ENCODE measurements at places on chromosomes 7 and 10.

GRCh38 chr10:3195726-3196125 is 23.1 kb upstream of the PITRM1 start:
- DNase-seq: no peak

DNA sequence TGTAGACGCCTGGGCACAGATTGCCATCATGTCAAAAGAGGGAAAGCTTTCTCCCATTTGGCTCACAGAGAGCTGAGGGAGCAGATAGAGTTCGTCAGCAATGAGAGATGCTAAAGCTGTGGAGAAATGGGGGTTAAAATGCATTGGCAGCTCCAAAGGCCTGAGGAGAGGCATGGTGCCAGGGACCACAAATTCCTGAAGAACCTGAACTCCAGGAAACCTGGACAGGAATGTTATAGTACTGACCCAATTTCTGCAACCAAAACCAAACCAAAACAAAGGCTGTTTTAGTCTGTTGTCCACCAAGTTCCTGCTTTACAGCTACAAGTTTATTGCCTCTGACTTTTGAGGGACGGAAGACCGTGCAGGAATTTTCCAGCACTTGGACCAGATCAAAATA is 575.7 kb downstream of the REEP3 start:
- DNase-seq: no peak

GRCh38 chr10:115948465-115948864 is 324.5 kb downstream of the GFRA1 start:
- DNase-seq: no peak

- DNase-seq: no peak
These were observed 56.8 kb upstream of the LRRC17 start for GRCh38 chr7:102856036-102856435.

GRCh38 chr10:38146579-38147333 is 52.6 kb downstream of the ZNF37A start:
- DNase-seq: no peak

GRCh38 chr7:2433713-2434550 is 30.5 kb downstream of the CHST12 start:
- DNase-seq: no peak

DNA sequence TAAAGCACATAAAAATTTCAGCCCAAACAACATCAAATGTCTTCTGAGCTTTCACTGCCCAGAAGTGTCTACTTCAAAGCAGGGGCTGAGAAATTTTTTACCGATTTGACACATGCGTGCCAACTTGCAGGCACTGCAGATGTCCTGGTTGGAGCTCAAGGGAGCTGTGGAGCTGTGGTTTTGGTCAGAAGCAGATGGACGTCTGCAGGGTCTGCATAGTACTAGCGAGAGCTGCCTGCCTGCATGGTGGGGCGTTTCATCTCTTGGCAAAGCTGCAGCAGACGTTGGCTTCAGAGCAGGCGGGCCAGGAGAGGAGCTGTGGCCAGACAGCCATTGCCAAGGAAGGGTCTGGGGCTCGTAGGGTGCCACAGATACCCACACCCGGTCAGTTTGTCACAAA is 296.7 kb downstream of the GLRX3 start:
- no peak for DNase-seq

DNA sequence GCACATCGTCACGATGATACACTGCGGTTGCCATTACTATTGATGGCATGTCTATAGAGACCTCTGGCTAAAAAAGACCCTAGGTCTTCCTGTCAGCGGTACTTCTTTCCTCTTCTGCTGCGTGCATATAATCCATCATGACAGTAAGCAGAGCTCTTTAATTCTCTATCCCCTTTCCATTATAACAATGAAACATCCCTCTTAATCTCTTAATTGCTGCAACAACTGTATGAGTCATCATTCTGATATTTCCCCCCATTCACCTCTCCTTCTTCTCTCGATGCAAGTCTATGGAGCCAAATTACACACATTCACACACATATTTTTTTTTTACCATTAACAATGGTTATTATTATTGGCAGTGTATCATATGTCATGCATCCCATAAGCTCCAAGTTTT is 45.2 kb upstream of the AKR1E2 start:
- DNase-seq: no peak

GRCh38 chr10:31765541-31765940 is 163.1 kb downstream of the ARHGAP12 start:
- no peak for DNase-seq

GRCh38 chr7:64574540-64575099 is 11.7 kb upstream of the ZNF680 start:
- DNase-seq: no peak

DNA sequence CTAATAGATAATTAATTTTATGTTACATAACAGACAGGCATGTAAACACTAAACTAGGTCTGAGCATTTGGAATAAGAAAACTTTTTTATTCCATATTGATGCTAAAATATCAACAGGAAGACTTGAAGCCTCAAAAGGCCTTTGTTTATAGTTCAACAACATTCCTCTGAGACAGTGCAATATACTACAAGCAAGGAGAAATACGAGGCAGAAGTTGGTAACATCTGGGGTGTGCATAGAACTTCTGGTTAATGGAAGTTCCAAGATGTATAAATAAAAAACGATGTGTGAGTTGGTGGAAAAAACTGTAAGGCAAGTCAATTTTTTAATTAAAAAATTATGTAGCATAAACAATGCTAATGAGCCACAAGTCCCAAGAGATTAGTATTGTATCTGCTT is 139.6 kb downstream of the SKAP2 start:
- no peak for DNase-seq

GRCh38 chr7:7816084-7816483 is 97.7 kb upstream of the RPA3 start:
- no peak for DNase-seq

- DNase-seq: no peak
These were observed 91.4 kb downstream of the IPMK start for GRCh38 chr10:58175990-58176900.

GRCh38 chr10:67837541-67838314 is at the start of gene DNAJC12:
Gene DNAJC12, minus strand, starts transcription at chr10:67838188. Its CDS starts 177 bp downstream, at chr10:67838011.
- DNase-seq: peak; percentile 18

- DNase-seq: no peak
These were observed 7.6 kb upstream of the ORAI2 start for GRCh38 chr7:102425639-102426267.

DNA sequence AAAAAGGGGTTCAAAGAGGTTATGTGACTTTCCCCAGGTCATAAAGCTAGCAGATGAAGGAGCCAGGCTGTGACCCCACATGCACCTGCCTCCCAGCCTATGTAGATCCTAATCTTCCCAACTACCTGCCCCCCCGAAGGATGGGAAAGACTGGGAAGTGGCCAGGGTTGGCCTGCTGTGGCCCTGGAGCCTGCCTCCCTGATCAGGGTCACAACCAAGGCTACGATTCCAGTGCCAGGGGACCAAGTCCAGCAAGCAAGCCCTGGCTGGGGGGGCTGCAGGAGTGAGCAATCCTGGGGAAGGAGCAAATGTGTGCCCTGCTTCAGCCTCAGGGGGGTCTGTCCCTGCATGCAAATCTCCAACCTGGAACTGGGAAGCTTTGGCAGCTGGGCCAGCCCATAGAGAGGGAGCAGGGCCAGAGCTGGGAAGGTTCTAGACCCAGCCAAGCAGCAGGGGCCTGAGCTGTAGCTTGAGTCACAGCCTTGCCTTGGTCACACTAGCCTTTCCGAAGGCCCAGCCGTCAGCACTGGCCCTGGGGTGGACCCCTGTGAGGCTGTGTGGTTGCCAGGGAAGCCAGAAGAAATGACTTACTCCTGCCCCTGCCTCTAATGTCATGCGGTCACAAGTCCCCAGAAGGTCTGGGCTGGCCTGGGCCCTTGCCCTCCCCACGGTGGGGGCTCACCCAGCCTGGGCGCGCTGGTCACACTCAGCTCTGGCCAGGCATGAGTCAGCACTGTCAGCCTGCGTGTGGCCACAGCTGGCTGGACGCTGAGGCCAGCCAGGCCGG is 96.4 kb upstream of the ZMIZ1 start:
- DNase-seq: no peak

- DNase-seq: no peak
These were observed 18.2 kb upstream of the HECTD2 start for GRCh38 chr10:91391920-91392319.

GRCh38 chr7:122118757-122119156 is 25.3 kb downstream of the AASS start:
- DNase-seq: no peak

DNA sequence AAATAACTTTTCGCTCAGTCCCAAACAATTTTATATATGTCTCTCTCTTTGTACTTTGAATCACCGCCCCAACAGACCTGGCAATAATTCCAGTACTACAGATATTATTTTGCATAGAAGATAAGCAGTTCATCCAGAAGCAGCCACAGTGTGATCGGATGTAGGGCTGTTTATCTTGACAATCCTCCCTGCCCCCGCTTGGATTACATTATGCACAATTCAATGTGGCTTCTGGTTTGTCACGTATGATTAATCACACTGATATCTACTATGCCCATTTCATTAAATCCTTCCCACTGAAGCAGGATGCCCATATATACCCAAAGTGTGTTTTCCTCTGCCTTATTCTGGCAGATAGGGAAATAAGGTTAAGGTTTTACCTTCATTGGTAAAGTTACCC is 115.2 kb downstream of the PDE1C start:
- DNase-seq: no peak

GRCh38 chr7:108004220-108005142 is 1.5 kb upstream of the LAMB1 start:
- no peak for DNase-seq

DNA sequence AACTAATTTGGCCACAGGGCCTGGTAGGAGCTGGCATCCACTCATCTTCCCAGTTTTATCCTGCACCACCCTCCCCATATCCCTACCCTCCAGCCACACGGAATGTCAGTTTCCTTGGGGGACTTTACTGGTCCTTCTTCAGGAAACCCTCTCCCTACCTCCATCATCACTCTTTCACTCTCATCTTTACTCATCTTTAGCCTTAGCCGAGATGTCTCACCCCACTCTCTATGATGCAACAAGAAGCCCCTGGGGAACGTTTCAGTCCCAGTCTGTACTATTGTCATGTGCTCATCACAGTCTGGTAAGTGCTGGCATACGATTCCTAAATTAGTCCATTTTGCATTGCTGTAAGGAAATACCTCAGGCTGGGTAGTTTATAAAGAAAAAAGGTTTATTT is 34.9 kb upstream of the TMEM248 start:
- no peak for DNase-seq

DNA sequence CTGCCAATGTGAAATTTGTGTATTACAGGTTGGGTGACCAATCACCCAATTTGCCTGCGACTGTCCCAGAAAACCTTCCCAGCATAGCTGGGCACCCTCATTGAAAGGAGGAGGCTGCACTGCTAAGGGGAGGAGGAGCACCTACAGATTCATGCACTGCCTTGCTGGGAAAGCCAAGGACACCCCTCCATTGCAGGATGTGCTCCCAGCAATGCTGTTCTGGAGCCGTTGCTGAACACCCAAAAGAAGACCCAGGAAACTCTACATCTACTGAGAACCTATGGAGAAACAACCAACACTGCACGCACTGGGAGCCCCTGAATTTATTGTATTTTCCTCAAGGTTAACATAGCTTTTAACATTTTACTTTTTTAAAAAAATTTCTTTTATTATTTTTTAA is 238.2 kb upstream of the GRB10 start:
- no peak for DNase-seq

DNA sequence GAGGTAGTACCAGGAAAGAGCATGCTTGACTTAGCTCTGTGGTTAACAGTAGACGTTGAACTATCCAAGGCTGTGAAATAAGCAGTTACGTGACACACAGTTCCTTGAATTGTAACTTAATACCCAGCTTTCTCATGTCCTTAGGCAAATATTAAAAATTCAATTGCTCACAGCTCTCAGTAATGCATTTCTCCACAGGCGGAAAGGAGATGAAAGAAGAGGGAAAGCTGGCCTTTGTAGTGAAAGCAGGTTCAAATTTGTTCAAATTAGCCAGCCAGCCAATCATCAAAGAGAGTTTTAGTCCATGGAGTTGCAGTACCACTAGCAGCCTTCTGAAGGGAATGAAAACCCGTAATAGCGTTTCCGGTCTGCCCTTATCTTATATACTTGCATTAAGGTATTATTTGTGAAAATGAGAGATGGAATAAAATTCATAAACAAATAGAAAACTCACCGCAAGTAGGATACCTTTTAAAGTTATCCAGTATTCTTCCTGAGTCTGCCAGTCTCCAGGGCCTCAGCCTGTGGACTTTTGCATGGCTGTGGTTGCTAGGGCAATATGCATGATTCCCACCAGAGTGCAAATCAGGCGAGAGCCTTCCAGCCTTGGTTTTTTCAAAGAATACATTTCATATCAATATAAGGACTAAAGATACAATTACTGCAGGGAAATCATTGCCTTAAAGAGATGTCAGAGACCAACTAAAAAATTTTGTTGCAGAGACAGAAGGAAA is 795.5 kb downstream of the TNS3 start:
- DNase-seq: no peak

GRCh38 chr7:11726794-11727155 is 105.2 kb downstream of the THSD7A start:
- no peak for DNase-seq

- DNase-seq: no peak
These were observed 301.7 kb downstream of the CSTF2T start for GRCh38 chr10:51397695-51398094.

- no peak for DNase-seq
These were observed 178.6 kb upstream of the INHBA start for GRCh38 chr7:41881331-41882130.

DNA sequence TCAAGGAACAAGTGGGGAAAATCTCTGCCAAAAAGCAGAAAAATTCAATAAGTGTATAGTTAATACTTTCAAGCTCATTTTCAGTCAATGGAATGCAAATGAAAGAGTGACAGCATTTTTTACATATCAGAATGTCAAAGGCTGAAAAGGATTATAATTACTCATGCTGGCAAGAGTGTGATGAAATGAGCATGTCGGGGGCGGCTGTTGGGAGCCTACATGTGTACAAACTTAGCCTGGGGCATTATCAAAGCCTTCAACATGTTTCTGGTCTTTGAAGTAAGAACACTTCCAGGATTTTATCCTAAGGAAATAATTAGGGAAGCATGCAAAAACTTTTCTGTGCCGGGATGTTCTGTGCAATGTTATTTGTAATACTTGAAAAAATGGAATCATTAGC is 221.7 kb upstream of the LYZL1 start:
- DNase-seq: no peak

DNA sequence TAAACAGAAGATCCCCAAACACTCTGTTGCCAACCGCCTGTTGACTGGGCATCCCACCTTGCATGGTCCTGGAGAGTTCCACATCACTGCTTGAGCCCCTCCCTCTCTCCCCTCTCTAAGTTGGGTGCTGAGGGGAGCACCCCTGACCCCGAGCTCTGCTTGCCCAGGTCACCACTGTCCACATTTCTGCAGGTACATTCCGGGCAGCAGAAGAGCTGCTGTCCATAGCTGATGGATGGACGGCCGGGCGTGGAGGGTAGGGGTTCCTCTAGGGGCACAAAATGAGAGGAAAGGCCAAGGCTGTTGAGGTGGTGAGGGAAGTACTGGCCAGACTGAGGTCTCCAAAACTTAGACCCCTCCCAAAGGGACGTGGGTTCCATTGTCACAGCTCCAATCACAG is 227.4 kb upstream of the PPP2R2D start:
- DNase-seq: no peak
